ENCODE measurements at places on chromosomes 4 and X.

DNA sequence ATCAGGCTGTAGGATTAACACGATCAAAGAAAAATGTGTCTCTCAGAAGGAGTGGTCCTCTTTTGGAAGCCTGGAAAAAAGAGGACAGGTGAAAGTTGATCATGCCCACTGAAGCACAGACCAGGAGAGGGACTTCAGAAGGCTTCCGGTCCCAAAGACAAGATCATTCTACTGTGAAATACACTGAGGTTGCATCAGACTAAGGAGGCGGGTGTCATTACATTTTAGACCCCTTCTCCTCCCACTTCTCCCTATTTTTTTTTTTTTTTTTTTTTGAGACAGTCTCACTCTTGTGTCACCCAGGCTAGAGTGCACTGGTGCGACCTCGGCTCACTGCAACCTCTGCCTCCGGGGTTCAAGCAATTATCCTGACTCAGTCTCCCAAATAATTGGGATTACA lies 67.5 kb downstream of the RBM47 start:
- DNase-seq: peak; percentile 88

- no peak for DNase-seq
These were observed 199.1 kb upstream of the NPY2R start for GRCh38 chr4:155009288-155009687.

- no peak for DNase-seq
These were observed 19.2 kb downstream of the PI4K2B start for GRCh38 chr4:25253071-25253445.

DNA sequence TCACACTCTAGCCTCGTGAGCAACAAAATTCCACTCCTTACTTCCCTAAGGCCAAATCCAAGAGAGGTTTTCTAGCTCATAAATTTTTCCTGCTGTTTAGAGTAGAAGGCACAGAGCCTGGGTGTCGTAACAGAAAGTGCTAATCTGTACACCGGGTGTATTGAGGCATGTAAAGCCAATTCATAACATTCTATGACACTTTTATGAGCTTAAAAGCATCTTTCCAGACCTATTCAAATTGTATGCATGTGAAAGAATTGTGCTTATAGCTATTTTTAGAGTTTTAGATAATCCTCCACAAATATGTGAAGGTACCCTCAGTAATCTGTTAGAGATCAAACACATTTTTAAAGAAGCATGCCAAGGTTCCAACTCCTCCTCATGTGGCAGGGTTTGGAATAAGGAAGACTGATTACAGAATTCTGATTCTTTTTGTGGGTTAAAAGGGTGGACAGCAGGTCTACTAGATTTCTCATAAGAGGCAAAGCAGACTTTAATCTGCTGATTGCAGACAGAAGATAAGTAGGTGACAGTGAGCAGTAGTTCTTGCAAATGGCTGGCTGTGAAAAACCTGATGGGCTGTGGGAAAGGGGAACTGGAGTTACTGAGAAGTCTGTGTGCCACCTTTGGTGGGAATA lies 25.5 kb upstream of the LRCH2 start:
- DNase-seq: no peak

DNA sequence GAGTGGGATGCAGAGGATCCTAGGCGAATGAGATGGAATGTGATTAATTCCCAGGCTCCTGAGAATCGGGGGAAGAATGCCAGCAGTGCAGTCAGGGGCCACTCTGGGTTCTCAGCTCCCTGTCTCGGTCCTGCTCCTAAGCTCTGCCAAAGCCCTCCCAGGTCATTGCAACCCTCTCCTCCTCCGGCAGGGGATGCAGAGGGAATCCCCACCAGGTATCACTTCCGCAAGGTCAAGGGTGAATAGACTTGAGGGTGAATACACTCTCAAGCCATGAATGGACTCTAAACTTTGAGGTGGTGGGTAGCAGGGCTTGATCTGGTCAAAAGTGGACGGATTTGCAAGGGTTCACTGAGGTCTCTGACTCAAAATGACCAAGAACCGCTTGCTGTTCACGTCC lies 139.3 kb upstream of the MXRA5 start:
- no peak for DNase-seq
